ENCODE measurements at places on chromosomes 6 and 20. TPM values are rescaled to one million over a fixed set of nuclear protein-coding genes. Genes with fewer than 3 reads are reported as not detected.

DNA sequence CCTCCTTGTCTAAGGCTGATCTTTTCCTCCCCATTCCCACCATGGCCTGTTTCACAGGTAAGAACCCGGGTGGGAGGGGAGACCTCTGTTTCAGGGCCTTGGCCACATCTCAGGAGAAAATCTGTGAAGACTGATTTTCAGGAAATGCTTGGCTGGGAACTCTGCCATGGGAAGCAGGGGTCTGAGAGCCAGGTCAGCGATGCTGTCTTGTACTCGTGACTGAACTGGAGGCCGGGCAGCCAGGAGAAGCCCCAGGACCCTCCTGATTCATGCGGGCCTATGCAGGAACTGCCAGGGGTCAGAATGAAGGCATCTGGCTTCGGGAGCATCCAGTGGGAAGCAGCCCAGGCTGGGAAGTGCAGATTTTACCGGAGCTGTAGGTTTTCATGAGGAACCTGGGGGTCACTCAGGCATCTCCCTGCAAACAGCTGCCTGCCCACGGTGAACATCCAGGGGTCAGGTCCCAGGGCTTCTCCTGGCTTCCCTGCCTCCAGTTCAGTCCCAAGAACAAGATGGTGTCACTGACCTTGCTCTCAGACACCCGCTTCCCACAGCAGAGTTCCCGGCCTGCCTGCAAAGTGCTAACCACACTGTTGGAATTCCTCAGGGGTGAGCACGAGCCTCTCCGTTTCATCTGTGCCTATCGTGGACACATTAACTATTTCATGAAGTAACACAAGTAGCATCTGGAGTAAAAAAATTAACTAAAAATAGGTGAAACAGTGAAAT is 90.2 kb upstream of the SULF2 start:
- DNase-seq, result no peak

DNA sequence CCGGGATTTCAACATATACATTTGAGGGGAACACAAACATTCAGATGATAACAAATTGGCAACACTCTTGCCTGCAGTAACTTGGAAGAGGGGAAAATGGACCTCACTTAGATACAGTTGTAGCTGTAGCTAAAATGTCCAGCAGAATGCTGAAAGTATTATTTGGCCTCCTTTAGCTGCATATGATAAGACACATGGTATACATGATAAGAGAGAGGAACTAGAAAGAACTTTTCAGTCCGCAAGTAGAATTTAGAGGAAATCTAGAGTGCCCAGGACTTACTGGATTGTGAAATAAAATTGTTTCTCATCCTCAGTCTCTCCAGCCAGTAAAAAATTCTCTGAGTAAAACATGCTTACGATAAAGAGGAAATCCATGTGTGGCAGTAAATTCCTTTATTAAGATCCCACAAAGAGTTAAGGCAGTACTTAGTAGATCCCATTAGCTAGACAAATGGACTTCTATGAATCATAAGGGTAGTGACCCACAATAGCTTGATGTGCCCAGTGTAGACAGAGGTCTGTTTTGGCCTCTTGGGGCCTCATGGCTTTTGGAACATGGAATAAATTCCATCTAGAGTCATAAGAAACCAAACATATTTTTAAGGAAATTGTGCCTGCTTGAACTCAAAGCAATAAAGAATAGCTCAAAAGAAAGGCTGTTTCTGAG is 87.9 kb upstream of the RBM24 start:
- no peak for DNase-seq

GRCh38 chr6:87165185-87165584 is 9.8 kb downstream of the ZNF292 start:
- no peak for DNase-seq

DNA sequence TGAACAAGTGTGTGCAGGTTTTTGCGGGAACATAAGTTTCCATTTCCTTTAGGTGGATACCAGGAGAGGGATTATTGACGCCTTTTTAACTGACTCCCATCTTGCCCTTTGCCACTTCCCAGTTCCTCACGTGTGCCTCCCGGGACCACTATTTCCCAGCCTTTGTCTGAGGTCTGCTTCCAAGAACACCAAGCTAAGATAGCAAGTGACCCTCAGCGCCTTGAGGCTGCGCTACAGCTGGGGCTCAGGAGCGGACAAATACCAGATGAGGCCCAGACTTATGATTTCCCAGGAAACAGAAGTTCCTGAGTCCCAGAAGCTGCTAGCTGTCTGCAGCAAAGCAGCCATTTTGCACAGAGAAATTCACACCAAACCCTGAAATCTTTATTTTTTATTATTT is 216.7 kb downstream of the SYNDIG1 start:
- no peak for DNase-seq

DNA sequence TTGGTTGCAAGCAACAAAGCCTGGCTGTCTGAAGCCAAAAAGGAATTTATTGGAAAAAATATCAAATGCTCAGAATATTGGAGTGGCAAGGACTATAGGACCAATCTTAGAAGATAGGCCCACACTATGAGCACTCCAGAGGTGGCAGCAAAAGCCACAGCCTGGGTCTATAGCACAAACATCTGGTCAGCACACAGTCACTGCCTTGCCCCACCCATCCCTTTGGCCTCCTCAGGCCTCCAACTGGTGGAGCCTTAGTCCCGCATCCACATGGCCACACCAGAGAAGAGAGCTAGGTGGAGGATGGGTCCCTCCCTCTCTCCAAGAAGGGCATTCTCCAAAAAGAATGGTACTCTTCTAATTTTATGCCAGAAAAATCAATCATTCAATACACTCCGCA is 14.0 kb downstream of the NUDT3 start:
- no peak for DNase-seq

DNA sequence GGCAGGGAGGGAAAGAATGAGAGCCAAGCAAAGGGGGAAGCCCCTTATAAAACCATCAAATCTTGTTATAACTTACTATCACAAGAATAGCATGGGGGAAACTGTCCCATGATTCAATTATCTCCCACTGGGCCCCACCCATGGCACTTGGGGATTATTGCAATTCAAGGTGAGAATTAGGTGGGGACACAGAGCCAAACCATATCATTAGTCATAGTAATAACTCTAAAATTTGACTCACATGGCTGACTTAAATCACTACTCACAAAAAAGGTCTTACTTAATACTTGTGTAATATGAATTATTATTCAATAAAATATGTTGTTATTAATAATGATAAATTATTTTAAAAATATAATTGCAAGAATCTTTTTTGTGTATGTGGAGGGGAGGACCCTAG is 178.1 kb upstream of the TCF21 start:
- DNase-seq, result no peak

The AGPAT1 gene
- total RNA-seq, result 13.8 TPM

The CLPSL2 gene
- not detected for total RNA-seq
